ENCODE measurements at places on chromosomes 7 and 10.

- no peak for DNase-seq
These were observed 183.4 kb downstream of the SORCS3 start for GRCh38 chr10:104824380-104825006.

- no peak for DNase-seq
These were observed 109.4 kb upstream of the ACBD5 start for GRCh38 chr10:27349987-27350386.

- DNase-seq, result no peak
These were observed 485.3 kb upstream of the GALNT17 start for GRCh38 chr7:70646536-70647248.

DNA sequence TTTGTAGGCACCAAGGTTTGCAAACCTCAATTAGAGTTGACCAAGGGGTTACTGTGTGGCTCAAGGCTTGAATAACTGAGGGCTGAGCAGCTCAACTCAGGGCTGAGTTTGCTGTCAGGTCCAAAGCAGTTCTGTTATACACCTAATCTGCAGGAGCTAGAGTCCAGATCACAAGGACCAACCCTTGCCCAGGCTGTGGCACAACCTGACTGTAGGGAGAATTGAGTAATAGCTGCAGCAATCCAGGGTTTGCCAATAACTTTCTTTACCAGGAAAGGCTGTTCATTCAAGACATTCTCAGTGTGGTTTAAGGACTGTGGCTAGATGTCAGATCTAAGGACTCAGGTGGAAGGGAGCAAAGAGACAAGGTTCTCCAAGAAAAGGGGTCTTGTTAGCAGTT is 115.6 kb upstream of the IMMP2L start:
- DNase-seq, result peak; percentile 13

DNA sequence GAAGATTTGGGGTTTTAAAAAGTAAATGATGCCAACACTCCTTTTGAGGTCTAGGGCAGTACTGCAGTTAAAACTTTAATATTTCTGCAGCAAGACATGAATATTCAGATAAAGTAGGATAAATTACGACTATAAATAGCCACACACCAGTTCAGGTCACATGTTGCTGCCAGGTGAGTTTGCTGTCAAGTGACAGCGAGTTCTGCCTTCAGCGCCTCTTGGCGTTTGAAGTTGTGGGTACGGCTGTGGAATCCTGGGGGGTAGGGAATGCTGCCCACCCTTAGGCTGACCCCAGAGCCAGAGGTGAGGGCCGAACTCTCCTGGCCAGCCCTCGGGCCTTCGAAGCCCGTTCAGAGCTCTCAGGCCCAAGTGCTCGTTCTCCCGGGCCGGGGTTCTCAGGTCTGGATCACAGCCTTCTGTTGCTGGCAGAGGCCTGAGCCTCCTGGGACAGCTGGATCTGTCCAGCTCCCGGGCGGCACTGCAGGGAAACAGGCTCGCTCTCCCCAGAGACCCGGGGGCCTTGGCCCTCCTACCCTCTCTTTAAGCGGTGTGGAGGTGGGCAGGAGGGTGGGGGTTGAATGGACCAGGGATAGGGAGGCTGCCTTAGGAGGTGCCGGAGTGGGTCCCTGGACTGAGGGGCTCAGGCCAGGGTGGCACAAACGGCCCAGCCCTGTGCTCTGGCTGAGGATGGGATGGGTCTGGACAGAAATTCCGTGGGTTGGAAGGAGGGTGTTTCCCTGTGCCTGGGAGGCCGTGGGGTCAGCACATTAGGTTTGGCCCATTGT is 5.4 kb downstream of the BRI3 start:
- DNase-seq, result no peak

- DNase-seq, result no peak
These were observed 267.9 kb downstream of the MAGI2 start for GRCh38 chr7:79185605-79186004.

DNA sequence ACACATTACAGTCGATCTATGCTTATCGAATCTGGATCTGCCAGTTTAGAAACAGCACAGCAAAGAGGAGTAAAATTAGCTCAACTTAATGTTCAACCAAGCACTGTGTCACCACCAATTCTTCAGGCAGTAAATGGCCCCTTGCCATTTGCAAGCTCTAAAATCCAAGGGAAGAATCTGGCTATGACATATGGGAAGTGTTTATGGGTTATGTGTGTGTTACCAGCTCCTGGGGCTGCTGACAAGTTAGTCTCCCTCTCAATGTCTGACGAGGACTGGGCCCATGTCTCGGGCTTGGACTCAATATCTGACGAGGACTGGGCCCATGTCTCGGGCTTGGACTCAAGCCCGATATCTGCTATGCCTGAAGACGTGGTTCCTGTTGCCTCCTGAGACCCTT is 5.7 kb upstream of the ITIH2 start:
- no peak for DNase-seq

GRCh38 chr10:71970331-71970730 is 6.1 kb downstream of the CHST3 start:
- DNase-seq, result no peak

DNA sequence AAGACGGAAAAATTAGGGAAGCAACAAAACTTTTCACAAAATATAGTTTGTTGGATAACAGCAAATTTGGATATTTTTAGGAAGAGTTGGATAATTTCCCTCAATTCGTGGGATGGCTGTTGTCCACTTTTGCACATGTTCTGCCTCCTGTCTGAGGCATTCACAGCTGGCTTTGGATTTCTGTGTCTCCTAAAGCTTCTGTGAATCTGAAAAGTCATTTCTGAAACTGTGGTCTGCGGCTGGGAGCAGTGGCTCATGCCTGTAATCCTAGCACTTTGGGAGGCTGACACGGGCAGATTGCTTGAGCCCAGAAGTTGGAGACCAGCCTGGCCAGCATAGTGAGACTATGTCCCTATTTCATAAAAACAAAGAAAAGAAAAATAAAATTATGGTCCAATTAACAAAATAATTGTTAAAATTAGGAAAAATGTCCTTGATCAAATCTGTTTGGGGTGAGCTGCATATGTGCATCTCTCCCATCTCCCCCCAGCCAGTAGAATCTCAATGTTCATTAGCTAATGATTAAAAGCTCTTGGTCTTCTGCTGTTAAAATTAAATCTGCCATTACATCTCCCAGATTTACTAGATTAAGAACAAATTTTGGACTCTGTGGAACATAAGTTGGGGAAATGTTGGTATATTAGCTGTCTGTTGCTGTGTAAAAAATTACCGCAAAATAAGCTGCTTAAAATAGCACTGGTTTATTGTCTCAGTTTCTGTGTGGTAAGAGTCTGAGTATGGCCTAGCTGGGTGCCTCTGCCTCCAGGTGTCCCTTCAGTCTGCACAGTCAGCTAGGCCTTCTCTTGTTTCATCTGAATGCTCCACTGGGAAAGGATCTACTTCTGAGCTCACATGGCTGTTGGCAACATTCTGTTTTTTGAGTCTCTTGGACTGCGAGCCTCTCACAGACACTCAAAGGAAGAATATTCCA is 332.0 kb upstream of the FZD1 start:
- DNase-seq, result no peak

GRCh38 chr7:6272481-6273323 is at the start of gene CYTH3:
Gene CYTH3, minus strand, starts transcription at chr7:6272624. Its CDS starts 117 bp downstream, at chr7:6272507.
- DNase-seq, result no peak

- DNase-seq, result no peak
These were observed 36.4 kb downstream of the RBM33 start for GRCh38 chr7:155680864-155681263.

DNA sequence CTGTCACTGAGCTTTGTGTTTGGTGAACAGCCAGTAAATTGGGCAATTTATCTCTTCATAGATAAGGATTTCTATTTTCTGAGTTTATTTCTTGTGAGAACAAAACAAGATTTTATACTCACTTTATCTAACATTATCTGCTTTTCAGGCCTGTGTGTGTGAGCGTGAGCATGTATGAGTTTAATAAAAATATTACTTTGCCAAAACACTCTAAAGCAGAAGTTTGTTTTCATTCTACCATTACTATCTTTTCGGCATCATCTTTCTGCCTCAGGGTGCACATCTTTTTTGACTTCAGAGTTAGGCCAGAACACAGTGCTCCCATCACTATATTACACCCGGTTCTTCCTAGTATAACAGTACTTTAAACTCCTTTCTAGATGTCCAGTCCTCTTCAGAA is 13.0 kb downstream of the ZWINT start:
- no peak for DNase-seq

DNA sequence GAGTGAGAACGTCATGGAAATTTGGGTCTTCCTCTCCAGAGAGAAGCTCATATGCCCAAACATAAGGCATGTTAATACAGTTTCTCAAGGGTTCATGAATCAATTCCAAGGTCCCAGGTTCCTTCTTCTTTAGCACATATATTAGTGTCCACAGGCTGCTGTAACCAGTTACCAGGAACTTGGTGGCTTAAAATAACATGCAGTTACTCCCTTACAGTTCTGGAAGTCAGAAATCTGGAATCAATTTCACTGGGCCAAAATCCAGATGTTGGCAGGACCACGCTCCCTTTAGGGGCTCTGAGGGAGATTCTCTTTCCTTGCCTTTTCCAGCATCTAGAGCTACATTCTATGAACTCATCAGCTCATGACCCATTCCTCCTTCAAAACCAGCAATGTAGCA is 64.8 kb downstream of the MRC1 start:
- DNase-seq, result no peak

DNA sequence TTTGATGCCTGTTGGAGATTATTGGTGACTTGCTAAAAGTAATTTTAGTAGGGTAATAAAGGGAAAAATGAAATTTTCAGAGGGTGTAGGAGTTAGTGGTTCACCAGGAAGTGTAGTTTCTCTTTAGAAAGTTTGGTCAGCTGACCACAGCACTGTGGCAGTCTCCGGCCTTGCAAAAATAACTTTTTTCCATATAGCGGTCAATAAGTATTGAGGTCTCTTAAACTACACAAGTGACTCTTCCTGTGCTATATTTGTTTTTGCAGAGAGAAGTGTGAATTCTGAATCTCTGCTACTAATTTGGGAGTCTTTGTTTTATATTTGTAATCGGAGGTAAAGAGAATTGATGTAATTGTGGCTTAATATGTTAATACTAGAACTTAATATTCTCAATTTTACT is 24.3 kb downstream of the PTPN12 start:
- no peak for DNase-seq

DNA sequence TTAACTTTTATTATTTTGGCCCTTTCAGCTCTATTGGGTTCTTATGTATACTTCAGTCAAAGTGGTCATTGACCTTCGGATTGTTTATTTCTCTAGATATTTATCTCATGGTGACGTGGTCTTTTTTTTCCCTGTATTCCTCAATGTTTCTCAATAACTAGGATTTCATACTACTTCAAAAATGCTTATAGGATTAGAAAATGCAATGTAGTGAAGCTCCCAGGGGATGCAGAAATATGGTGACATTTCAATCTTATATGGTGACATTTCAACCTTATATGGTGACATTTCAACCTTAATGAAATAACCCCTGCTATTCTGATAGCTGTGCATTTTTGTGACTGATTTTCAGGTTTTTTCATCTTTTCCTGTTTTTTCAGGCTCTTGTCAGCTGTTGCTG is 51.4 kb downstream of the CHRM2 start:
- DNase-seq, result no peak

GRCh38 chr7:153397906-153398305 is 638.4 kb downstream of the ACTR3B start:
- no peak for DNase-seq

GRCh38 chr10:84783386-84783785 is 455.0 kb downstream of the CCSER2 start:
- no peak for DNase-seq

- DNase-seq, result no peak
These were observed 56.3 kb upstream of the MDFIC start for GRCh38 chr7:114865564-114865963.

GRCh38 chr10:107553470-107553869 is 389.0 kb upstream of the SORCS1 start:
- peak; percentile 37 for DNase-seq

GRCh38 chr7:13093160-13093559 is 405.7 kb downstream of the ARL4A start:
- no peak for DNase-seq

GRCh38 chr7:16702441-16702840 is 51.1 kb upstream of the TSPAN13 start:
- DNase-seq, result no peak

GRCh38 chr10:24360282-24361127 is 151.6 kb downstream of the KIAA1217 start:
- DNase-seq, result no peak

DNA sequence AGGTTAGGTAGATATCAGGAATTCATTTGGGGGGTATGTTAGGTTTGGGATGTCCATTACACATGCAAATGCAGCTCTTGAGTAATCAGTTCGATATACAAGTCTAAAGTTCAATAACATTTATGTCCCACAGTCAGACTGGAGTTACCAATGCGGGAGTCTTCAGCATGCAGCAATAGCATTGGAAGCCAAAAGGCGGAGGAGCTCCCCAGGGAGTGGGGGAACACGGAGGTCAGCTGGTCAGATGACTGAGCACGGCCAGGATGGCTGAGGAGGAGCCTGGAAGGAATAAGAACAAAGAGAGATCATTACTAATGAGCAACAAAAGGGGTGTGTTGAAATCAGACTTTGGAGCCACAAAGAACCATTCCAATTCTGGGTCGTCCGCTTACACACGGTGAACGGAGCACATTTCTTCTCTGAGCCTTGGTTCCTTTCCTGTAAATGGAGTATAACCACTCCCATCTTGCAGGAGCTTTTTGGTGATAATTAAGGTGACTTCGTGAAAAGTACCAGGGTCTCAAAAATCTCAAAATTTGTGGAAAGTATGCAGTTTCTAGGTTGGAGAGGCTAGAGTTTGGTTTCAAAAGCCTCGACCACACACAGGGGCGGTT is 478 bp upstream of the ZNF22 start:
- DNase-seq, result no peak

- DNase-seq, result no peak
These were observed 121.5 kb upstream of the CXCL12 start for GRCh38 chr10:44506386-44506785.

- no peak for DNase-seq
These were observed 12.1 kb upstream of the BHLHA15 start for GRCh38 chr7:98199131-98199530.

GRCh38 chr10:88083597-88083989 is 220.2 kb downstream of the PTEN start:
- no peak for DNase-seq

GRCh38 chr7:95511716-95512260 is 26.0 kb downstream of the ASB4 start:
- DNase-seq, result no peak

DNA sequence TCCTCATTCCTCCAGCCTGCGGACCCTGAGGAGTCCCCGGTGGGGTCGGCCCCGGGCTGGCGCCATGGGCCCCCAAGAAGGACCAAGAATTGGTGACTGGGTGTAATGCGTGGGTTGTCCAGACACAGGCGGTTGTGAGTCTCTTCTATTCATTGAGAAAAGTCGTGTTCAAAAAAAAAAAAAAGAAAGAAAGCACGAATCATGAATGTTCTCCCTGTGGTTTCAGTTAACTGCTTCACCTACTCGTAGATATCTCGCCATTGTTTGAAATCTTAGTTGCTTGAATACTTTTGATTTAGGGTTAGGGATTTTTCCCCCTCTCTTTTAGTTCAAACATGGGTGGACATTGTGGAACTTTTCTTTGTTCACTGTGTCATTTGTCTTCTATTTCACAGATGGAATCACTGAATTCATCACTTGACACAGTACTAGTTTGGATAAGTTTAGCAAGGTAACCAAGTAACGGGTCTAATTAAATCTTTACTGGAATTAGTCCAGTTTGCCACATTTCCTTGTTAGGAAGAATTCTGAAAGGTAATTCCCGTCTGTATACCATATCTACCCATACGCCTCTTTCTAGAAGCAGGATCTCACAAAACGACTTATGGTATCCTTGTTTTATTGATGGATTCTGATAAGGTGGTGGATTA is 775 bp downstream of the STARD3NL start:
- peak; percentile 43 for DNase-seq

- DNase-seq, result no peak
These were observed 569.3 kb upstream of the IGFBP3 start for GRCh38 chr7:46490406-46490805.
